ENCODE measurements at places on chromosomes 5 and 9.

GRCh38 chr5:59035681-59036080, 452.8 kb downstream of the RAB3C start:
- peak overlapping the region; percentile 87 for H3K27ac ChIP-seq
- peaks cover 46% of the 10 kb centered on the region for H3K4me1 ChIP-seq
- no peaks in the 10 kb centered on the region for H3K27me3 ChIP-seq
- peak overlapping the region; percentile 82 for H3K4me3 ChIP-seq
- DNase-seq, result no peak

DNA sequence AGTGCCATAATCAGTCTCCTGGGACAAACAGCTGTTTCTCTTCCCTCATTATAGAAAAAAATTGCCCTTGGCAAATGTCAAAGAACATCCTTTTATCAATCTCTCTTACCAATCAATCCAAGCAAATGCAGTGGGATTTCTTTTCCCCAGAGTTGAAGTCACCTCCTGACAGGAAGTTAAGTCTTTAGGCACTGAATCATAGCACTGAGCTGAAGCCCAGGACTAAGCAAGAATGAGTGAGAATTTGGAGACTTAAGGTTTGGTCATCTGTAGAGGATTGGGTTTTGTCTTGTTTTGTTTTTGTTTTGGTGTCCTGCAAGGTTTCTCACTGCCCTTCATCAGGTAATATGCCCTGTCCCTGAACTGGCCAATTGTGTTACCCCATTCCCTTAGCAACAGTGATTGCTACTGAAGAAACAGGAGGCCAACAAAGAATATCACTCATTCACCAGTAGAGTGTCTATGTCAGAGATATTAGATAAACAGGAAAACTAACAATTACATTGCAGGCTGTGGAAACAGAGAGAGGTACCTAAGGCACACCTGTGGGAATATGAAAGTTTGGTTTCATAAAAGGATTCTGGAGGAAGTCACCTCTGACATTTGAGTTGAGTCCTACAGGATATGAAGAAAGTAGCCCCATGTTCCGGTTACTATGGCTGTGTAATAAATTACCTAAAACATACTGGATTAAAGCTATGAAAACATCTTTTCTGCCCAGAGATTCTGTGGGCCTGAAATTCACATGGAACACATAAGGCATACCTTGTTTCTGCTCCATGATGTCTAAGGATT, 4.5 kb upstream of the FXN start:
- H3K36me3 ChIP-seq, result peaks cover 2% of the 10 kb centered on the region
- no peak overlapping the region for H3K27ac ChIP-seq
- H3K4me1 ChIP-seq, result peaks cover 35% of the 10 kb centered on the region
- no peak overlapping the region for H3K4me3 ChIP-seq
- no peaks in the 10 kb centered on the region for H3K27me3 ChIP-seq

DNA sequence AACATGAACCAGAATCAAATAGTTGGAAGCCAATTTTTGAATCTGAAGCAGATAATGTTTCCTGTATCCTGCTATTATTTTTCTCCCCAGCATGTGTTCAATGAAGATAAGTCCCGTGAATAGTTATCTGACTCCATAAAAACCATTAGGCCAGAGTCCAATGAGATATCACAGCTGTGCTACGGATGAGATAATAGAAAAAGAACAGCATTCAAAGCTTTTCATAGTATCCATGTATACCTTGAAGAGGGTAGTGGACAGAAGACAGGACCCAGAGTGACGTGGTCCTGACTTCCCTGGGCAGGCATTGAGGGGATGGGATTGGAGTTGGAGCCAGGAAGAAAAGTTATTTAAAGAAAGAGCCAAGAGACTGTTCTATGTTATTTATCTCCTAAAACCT, 50.7 kb upstream of the C6 start:
- H3K4me3 ChIP-seq, result no peak overlapping the region
- no peaks in the 10 kb centered on the region for H3K27me3 ChIP-seq
- H3K4me1 ChIP-seq, result no peaks in the 10 kb centered on the region
- H3K27ac ChIP-seq, result no peak overlapping the region
- H3K36me3 ChIP-seq, result no peaks in the 10 kb centered on the region

- H3K36me3 ChIP-seq, result no peaks in the 10 kb centered on the region
- no peak overlapping the region for H3K27ac ChIP-seq
- H3K27me3 ChIP-seq, result no peaks in the 10 kb centered on the region
- H3K4me3 ChIP-seq, result no peak overlapping the region
- H3K4me1 ChIP-seq, result no peaks in the 10 kb centered on the region
Measured at GRCh38 chr5:41410307-41410706, 100.1 kb downstream of the PLCXD3 start.

- H3K4me1 ChIP-seq, result peaks cover 55% of the 10 kb centered on the region
- no peaks in the 10 kb centered on the region for H3K36me3 ChIP-seq
- peak; percentile 78 for DNase-seq
- no peaks in the 10 kb centered on the region for H3K27me3 ChIP-seq
- H3K27ac ChIP-seq, result peak within 1 kb of the TSS; percentile 66
Measured at GRCh38 chr5:95620030-95620869, at the start of gene GPR150. Gene GPR150 (plus strand): TSS chr5:95620087. CDS start chr5:95620276, 189 bp downstream.

DNA sequence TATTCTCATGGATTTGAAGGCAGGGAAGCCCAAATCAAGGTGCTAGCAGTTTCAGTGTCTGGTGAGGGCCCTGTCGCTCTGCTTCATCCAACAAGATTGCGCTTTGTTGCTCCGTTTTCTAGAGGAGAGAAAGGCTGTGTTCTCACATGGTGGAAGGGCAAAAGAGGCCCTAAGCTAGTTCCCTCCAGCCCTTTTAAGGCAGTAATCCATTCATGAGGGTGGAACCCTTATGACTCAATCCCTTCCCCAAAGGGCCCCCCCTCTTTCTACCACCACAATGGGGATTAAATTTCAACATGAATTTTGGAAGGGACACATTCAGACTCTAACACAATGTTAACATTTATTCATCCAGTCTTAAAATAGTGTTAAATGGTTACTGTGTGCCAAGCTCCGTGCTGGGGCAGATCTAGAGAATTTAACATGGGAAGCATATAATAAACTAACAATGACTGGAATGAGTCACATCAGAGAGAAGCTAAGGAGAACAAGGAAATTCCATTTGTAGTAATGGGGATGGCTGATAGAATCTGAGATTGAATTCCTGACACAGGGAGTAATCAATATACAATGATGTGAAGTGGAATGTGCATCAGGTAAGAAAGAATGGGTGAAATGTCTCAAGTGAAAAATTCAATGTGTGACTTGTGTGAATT, 382.8 kb upstream of the ZNF608 start:
- no peaks in the 10 kb centered on the region for H3K4me1 ChIP-seq
- H3K27me3 ChIP-seq, result no peaks in the 10 kb centered on the region
- no peak overlapping the region for H3K27ac ChIP-seq
- H3K4me3 ChIP-seq, result no peak overlapping the region
- DNase-seq, result no peak

- H3K4me1 ChIP-seq, result peaks cover 11% of the 10 kb centered on the region
- no peak overlapping the region for H3K4me3 ChIP-seq
- peak; percentile 28 for DNase-seq
Measured at GRCh38 chr9:109399258-109399767, 78.5 kb upstream of the EPB41L4B start.
